Thymus (tissue), 14 donors: ENCODE measurements at places on chromosomes 5 and 9. TPM values are rescaled to one million over a fixed set of nuclear protein-coding genes. Genes with fewer than 3 reads are reported as not detected.

Gene ZNG1F
- 8.9 TPM for total RNA-seq

Gene GIN1
- total RNA-seq: 9.6 TPM

Gene TEX48
- total RNA-seq: not detected

Gene NME5
- 1.2 TPM for total RNA-seq

Gene BARHL1
- not detected for total RNA-seq

Gene AHRR
- 0.52 TPM for total RNA-seq

Gene HEMGN
- 16.9 TPM for total RNA-seq

Gene IL3
- not detected for total RNA-seq

Gene PCDHGB3
- total RNA-seq: 0.33 TPM

Gene UCK1
- total RNA-seq: 24.9 TPM
